ENCODE measurements at places on chromosomes 12 and 14.

GRCh38 chr12:109594556-109595317 is 21.1 kb downstream of the MVK start:
- no peak for DNase-seq

DNA sequence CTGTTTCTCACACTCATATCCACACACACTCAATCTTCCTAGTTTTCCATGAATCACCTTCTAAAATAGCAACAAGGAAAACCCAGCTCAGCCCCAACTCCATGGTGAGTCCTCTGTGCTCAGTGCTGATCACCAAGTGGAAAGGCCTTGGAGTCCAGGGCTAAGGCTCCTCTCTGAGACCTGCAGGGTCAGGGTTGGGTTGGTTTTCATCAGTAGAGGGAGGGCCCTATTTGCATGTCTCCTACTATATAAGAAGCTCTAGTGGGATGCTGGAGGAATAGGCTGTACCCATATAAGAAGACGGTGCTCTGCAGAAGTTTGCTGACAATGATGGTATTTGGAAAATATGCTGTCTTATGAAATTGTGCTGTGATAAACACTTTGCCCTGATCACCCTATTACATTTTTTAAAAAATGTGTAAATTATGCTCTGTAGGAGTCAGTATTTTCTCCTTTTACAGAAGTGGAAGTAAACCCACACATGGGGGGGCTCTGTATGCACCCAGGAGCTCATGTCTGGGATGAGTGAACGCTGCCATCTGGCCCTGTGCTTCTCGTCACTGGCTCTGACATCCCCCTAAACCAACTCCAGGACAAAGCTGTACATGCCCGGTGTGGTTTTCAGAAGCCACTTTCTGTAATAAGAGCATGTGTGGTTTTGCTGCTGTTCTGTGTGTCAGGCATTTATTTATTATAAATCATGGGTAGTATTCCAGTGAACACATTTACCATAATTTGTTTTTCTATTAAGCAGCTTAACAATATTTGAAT is 536.3 kb downstream of the TMEM121 start:
- DNase-seq = no peak

GRCh38 chr12:65875640-65876071 is 51.4 kb downstream of the HMGA2 start:
- DNase-seq = no peak

DNA sequence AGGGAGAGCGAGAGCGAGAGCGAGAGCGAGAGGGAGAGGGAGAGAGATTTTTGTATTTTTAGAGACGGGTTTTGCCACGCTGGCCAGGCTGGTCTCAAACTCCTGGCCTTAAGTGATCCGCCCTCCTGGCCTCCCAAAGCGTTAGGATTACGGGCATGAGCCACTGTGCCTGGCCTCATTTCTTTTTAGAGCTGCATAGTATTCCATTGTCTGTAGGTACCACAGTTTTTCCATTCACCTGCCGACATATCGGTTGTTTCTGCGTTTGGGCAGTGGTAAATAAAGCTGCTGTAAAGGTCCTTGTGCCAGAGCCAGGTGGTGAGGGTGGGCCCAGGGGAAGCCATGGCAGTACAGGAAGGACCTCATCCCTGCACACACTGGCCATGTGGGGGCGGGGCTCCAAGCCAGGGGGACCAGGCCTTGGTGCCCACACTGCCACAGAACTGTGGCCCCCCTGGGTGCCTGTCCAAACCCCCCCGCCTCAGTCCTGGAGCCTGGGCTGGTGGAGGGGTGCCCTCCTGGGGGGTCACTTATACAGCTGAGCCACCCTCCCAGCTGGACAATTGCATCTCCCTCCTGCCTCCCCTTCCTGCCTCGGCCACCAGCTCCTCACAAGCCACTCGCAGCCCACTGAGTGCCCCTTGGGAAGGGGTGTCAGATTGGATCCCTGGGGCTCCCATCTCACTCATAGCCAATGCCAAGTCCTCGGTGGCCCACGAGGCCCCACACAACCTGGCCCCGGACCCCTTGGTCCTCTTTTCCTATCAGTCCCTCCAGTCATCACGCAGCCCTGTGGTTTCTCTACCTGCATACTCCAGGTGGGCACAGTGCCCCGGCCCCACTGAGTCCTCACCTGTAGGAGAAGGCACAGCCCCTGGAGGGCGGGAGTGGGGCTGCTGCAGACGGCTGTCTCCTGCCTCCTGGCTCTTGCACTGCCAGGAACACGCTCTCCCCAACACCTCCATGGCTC is 1.7 kb upstream of the PUS1 start:
- no peak for DNase-seq

DNA sequence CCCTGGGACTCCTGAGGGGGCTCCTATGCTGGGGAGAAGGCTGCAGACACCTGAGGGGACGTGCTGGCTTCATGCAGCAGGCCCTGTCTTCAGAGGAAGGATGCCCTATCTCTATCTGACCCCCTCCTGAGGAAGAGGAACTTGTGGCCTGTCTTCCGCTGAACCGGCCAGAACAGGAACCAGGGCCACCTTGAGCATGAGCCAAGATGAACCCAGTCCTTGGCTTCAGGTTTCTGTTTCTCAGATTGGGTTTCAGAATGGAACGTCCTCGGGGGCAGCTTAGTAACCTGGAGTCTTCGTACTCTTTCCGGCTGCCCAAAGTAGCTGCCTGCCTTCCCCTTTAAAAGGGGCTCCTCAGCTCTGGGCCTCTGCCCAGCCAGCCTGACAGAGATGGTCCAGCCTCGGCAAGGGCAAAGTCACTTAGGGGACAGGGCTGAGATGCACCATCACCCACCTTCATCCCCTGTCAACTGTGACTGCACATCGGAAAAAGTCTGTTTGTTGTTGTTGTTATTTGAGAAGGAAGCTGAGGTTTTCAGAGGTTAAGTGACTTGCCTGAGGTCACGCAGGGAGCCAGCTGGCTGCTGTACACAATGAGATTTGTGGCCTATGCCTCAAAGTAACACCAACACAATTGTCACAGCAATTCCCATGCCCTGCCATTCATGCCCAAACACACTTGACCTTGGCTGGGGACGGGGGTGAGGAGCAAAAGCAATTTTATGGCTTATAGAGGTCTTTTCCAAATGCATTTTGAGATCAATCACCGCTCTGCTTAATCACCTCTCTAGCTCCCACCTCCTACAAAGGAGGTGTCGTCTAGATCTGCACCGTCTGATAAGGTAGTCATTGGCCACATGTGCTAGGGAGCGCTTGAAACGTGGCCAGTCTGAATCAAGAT is 13.4 kb downstream of the ASB2 start:
- peak; percentile 34 for DNase-seq
